ENCODE measurements at places on chromosomes 7 and 10. TPM values are rescaled to one million over a fixed set of nuclear protein-coding genes. Genes with fewer than 3 reads are reported as not detected.

The SEMA4G gene
- polyA plus RNA-seq = 67.0 TPM

The PILRA gene
- 10.6 TPM for polyA plus RNA-seq

The IKZF1 gene
- 2.9 TPM for polyA plus RNA-seq

The GPR158 gene
- 10.0 TPM for polyA plus RNA-seq

The LRRTM3 gene
- 20.5 TPM for polyA plus RNA-seq

The STOX1 gene
- 10.9 TPM for polyA plus RNA-seq

The PSD gene
- 132 TPM for polyA plus RNA-seq

The SEMA3A gene
- 11.7 TPM for polyA plus RNA-seq

The CTTNBP2 gene
- polyA plus RNA-seq = 33.7 TPM

The MALSU1 gene
- 56.7 TPM for polyA plus RNA-seq

The AFAP1L2 gene
- 61.5 TPM for polyA plus RNA-seq

The AOC1 gene
- 0.78 TPM for polyA plus RNA-seq

The WDR91 gene
- polyA plus RNA-seq = 27.4 TPM

The TSPAN33 gene
- polyA plus RNA-seq = 19.7 TPM

The ACTL6B gene
- 83.1 TPM for polyA plus RNA-seq

The PROSER2 gene
- polyA plus RNA-seq = 2.4 TPM

The CUBN gene
- 5.7 TPM for polyA plus RNA-seq

The SLC39A12 gene
- polyA plus RNA-seq = 10.4 TPM

The PRPS1L1 gene
- polyA plus RNA-seq = not detected

The TMEM213 gene
- 0.87 TPM for polyA plus RNA-seq

The PNLIPRP2 gene
- polyA plus RNA-seq = 0.18 TPM

The DKK1 gene
- polyA plus RNA-seq = 8.6 TPM

The LRRC61 gene
- 33.6 TPM for polyA plus RNA-seq

The LIPF gene
- polyA plus RNA-seq = not detected
